NCI-H1436 (cell line): ENCODE measurements at places on chromosomes 7 and 10.

DNA sequence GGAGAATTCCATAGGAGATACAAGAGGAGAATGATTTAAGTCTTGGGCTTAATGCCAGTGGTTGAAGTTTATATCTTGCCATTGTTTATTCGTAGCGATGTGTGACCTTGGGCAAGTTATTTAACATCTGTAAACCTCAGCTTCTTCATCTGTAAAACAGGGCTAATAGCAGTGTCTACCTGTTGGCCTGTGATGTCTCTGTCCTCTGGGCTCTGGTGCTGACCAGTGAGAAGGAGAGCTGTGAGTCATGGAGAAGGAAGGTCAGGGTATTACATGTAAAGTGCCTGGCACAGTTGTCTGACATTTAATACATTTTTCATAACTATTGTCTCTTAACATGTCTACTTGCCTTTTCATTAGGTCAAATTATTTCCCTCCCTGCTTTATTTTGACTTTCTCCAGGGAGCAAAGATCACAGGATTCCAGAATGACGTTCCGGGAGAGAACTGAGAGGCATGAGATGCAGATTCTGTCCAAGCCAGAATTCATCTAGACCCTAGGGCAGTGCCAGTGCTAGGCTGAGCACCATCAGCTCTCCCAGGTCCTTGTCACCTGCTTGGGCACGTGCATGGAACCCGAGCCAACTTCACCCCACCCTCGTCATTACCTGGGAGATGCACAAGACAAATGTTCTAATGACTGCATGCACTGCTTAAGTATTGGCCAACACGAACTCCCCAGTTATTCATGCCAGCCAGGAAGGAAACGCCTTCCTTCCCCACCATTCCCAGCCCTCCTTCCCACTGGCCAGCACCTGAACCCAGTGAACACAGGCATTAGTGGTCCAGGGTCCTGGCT is 187.9 kb downstream of the DPY19L1 start:
- DNase-seq, result no peak

DNA sequence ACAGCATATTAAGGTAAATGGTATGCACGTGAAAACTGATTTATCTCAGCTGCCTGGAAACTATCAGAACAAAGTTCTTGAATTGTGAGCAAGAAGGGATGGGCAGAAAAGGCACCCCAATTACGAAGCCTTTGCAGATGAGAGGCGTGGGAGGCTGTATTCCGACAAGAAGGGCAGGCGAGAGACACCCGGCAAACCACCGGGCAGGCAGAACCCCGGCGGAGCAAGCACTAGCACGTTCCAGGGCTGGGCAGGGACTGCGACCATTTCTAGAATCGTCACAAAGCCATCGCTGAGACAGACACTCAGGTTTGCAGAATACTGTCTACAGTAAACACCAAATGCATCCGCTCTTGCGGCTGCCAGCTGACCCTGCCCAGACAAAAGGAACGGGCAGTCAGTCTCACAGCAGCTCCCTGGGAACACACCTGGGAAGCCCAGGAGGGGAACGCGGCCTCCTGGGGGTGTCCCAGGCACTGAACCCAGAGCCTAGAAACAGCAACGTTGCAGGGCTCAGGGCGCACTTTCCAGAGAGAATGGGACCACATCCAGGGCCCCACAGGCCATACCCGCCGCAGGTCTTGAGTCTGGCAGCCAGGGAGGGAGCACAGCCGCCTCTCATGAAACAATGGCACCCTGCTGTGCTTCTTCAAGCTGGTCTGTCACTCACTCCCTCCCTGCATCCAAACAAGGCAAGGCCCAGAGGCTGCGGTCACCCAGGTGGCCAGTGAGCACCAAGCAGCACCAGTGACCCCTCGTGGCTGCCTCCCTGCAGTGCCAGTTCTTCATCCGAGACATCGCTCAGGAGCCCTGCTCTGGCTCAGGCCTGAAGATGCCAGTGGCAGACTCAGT is 261.9 kb downstream of the PTPRN2 start:
- peak; percentile 31 for DNase-seq

- DNase-seq, result no peak
Measured at GRCh38 chr7:43856996-43857395, 12.3 kb downstream of the MRPS24 start.

GRCh38 chr7:55172161-55172560 is 153.3 kb downstream of the EGFR start:
- DNase-seq, result no peak

DNA sequence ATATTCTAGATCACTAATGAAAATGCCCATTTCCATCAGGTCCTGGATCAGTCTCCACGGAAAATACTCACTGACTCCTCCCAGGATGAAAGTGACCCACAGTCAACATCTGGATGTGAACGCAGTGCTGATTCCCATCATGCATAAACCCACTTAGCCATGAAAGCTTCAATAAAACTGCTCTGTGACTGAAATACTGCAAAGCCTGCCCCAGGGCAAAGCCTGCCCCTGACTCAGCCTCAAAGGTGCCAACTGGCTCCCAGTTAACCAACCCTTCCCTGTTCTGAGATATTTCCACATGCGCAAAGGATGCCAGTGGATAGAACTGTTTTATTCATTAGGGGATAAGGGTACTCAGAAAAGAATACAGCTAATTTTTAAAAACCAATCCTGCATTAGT is 24.0 kb downstream of the OSBPL3 start:
- no peak for DNase-seq

DNA sequence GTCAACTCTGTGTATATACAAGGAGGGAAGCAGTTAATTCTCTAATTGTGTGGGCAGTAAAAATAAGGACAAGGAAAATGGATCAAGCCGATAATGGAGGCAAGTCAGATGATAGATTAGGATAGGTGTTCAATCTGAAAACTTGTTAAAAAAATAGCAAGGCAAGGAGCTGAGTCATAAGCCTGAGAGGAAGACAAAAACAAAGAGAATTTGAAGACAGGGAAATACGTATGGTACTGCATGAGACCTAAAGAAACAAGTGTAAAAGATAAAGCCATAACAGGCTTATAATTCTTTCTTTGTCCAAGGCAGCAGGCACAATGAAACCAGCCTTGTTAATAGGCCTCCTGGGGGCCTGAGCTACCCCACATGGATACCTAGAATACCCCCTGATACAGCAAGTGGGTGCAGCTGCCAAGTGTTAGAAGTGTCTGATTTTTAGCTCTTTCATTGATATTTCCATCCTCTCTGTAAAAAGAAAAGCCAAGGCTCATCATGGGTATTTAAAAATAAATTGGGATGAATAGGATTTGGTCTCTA is 1570.6 kb upstream of the LRRTM3 start:
- no peak for DNase-seq

DNA sequence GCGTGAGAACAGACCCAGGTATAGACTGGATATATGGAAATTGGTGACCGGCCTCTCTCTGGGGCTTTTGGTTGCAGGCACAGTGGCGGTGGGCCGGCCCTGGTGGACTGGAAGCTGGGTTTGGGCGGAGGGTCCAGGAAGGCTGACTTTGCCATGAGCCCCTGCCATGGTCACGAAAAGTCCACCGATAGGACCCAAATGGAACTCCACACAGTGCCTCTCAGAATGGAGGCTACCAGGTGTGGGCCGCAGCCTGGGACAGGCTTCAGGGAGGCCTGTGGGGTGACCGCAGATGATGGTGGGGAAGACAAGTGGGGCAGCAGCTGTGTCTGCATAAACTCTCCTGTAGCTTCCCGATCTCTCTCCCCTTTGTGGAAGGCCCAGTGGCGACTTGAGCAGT is 123.2 kb downstream of the DNAJB6 start:
- DNase-seq, result no peak

DNA sequence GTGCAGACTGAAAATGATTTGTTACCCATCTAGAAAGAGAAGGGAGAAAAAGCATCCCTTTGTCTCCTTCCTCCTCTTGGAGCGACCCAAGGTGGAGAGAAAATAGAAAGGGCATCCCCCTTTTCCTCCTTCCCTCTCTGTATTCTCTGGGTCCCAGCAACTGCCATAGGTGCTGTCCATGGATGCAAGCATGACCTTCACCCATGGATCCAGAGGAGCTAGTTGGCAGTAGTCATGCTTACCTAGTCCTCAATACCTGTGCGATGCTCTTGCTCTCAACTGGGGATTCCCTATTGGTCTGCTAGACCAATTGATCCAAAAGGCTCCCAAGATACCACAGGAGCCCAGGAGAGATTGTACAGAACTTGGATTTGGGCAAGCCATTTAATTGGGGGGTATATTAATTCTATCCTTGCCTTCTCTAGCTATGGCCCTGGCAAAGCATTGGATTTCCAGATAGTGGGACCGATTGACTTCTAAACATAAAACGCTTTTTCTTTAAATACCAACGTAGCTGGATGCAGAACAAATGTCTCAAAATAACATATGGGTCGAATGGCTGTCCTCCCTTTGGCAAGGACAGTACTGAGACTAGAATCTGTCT is 547.8 kb upstream of the IGFBP3 start:
- no peak for DNase-seq

DNA sequence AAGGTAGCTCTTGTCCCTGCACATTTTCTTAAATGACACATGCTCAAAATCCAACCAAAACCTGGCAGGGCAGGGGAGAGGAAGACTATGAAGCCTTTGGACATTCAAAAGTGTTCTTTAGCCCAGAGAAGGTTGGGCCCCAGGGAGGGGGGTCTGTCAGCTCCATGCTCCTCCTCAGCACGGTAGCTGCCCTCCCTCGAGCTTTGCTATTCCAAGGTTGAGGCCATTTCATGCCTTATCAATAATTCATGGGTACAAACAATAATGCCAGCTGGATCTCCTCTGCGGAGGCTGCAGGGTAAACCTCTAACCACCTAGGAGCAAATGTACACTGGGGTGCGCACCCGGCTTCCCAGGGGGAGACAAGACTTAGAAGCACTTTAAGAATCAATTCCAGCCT is 61.5 kb downstream of the SLIT1 start:
- DNase-seq, result no peak

- no peak for DNase-seq
Measured at GRCh38 chr10:7003831-7004395, 406.9 kb downstream of the SFMBT2 start.

DNA sequence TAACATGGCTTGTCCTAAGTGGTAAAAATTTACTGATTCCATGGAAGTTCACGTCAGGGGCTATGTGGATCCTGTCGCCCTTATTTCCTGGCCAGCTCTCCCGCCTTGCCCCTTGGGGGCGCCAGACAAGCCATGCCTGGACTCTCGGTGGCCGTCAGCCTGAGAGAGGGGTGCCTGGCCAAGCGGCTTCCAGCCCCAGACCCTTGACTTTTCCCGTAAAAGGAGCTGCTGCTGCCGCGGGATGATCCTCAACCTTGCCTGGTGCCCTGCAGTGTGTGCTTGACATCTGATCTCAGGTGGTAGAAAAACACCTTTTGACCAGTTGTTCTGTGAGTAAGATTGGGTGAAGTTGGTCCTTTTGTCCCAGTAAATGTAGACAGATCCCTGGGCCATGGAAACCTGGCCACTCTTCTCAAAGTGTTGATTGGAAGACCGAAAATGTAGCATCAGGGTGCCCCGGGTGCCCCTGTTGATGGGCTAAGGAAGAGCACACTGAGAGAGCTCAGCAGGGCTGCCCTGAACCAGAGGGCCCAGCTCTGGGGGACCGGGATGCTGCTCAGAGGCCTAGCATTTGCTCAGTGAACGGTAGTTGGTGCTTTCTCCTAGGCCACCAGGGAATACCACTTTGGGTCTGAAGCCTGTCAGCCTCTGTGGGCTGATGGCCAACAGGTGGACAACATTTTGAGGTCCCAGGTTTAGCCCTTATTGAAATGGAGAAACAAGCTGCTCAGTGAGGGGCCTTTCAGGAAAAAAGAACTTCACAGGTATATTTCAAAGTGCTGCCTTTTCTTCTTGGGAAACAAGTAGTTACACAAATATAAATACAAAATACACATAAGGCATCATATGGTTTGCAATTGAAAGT is 162.5 kb downstream of the LRMDA start:
- DNase-seq, result no peak

GRCh38 chr7:156251861-156252260 is 388.7 kb upstream of the RNF32 start:
- DNase-seq, result no peak

DNA sequence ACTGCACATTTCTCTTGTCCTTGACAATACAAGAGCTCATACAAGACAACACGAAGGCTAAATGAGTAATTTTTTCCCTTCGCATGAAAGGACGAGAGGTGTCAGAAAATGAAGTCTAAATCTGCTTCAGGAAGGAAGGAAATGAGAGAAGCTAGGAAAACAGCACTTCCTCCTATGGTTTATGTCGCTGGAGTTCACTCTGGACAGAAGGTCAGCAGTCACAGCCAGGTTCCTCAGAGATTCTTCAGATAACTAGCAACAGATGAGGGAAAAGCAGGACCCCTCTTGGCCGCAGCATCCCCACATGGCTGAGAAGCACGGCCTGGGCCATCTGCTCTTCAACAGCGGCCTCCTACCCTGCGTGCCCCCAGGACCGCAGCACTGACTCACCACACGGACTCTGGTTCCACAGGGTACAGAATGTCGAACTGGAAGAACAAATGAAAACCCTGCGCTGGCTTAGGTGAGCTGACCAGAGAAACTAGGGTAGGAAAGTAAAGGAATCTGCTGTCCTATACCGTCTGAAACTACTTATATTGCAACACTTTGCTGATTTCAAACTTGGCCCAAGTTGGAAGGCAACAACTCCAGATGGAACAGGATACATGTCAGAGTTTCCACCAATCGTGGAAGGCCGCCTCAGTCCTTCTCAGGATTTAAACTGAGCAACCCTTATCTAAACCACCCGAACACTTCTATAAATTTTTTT is 26.3 kb downstream of the DNMBP start:
- no peak for DNase-seq

DNA sequence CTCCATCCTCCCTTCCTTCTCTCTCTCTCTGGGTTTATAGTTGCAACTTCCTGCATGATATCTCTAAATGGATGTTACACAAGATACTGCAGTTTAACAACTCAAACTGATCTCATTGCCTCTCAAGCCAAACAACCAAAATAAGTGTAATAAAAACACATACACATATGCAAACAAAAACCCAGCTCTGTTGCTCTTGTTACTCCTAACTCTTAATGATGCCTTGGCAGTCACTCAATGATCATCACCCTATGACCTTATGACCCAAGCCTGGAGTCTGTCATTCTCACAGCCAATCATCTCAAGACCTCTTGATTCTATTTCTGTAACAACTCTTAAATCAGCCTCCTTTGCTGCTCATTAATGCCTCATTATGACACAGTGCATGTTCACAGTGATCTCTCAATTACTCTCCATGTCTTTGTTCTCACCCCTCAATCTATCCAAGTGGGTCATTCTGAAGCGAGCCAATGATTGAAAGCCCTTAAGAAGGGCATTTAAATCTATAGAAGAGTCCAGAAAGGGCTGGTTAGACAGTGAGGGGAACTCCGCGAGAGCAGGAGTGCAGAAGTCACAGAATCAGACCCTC is 210.9 kb downstream of the INHBA start:
- DNase-seq, result no peak

GRCh38 chr10:46546591-46547540 is 9.6 kb downstream of the GPRIN2 start:
- no peak for DNase-seq

- DNase-seq, result no peak
Measured at GRCh38 chr7:149414745-149415390, 46.0 kb downstream of the ZNF777 start.

- DNase-seq, result no peak
Measured at GRCh38 chr7:111232249-111233084, 141.5 kb downstream of the LRRN3 start.

DNA sequence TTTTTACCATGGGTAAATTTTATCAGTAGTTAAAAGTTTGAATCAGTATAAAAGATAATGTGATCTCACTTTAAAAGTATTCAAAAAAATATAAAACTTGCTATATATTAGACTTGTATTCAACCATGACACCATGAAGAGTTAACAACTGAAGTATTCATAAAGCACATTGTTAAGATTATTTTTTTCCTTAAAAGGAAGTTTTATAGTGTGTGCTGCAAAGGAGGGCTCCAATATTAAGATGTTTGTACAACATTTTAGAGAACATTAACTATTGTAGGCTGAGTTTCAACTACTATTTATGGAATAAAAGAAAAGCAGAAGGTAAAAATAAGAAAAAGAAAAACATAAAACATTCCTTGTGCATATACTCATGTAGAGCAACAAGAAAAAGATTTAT is 24.5 kb upstream of the CUBN start:
- no peak for DNase-seq
